ENCODE measurements at places on chromosomes 4 and X.

GRCh38 chrX:103556963-103557612 is 28.2 kb upstream of the TCEAL4 start:
- DNase-seq = no peak

DNA sequence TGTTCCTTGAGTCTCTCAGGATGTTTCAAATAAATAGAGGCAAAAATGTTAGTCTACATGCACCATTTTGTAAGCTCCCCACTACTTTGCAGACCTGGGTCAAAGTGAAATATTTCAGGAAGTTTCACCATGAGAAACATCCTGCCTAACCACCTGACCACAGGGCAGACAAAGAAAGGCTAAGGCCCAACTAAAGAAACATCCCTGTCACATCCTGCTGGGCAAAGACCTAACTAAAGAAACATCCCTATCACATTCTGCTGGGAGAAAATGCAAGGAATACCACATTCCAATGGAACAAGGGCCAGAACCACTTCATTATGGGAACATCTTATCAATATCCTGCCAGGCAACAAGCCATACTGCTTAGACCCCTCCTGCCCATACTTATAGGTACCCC is 1303.4 kb downstream of the TECRL start:
- DNase-seq = no peak

- no peak for DNase-seq
Observed at GRCh38 chr4:8156617-8157016, 2.0 kb downstream of the ABLIM2 start.

- DNase-seq = no peak
Observed at GRCh38 chr4:153205757-153206156, 1.5 kb downstream of the TRIM2 start.

GRCh38 chrX:136147976-136148375 is 643 bp downstream of the FHL1 start:
- no peak for DNase-seq

- no peak for DNase-seq
Observed at GRCh38 chrX:1300449-1300848, 31.8 kb downstream of the CSF2RA start.

DNA sequence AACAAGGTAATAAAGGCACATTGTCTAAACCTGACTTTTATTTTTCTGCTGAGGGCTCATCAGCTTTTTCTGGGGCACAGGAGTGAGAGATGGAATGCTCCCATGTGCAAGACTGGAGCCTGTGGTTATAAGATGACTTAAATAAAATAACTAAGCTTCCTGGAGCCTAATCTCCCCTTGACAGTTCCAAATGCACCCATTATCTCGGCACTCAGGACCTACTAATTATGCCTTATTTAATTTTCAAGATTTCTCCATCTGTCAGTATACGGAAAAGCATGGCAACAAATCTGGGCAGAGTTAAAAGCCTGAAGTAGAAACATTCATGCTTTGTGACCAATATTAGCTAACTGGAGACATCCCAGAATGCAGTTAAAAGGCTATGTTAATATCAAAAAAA is 416.7 kb upstream of the TEX13C start:
- DNase-seq = no peak

DNA sequence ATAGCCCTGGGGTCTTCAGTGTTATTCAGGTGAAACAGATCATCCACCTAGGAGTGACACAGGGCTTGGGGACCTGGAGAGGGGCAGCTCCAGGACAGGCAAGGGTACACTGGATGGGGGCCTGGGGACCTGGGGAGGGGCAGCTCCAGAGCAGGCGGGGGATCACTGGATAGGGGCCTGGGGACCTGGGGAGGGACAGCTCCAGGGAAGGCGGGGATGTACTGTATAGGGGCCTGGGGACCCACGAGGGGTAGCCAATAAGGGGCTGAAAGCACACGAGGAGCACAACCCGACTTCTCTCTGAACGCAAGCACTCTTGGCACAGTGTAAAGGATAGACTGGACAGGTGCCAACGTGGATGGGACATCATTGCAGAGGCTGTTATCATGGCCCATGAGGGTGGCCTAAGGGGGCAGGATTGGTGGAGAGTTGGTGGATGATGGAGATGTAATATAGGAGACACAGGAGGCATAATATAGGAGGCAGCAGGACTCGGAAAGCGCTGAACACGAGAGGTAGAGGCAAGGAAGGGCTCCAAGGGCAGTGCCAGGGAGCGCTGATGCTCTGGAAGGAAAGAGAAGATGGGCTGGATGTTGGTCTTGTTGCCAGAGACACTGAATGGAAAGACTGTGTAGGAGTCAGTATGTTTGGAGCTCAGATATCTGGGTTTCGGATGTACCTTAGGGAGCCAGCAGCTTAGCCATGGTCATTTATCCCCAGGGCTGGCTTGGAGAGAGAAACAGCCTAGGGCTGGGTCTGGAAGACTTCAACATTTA is 37.9 kb upstream of the FGFBP2 start:
- no peak for DNase-seq

DNA sequence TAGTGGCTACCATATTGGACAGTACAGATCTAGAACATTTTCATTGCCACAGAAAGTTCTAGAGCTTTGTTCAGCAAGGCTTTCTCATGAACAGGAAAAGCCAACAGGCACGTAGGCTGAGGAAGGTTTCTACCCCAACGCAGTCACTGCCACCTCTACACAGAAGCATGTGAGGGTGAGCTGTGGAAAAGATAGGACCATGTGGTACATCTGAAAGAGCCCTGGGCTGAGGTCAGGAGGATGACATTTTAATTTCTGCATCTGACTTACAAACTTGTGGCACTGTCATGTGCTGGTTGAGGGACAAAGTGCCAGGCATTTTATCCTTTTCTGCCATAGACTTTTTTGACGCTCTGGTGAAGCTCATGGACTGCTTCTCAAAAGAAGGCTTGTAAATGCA is 454.2 kb downstream of the BCOR start:
- no peak for DNase-seq

- DNase-seq = no peak
Observed at GRCh38 chrX:78130396-78130795, 9.1 kb downstream of the TAF9B start.

- DNase-seq = no peak
Observed at GRCh38 chr4:186190581-186191199, 677 bp upstream of the CYP4V2 start.

DNA sequence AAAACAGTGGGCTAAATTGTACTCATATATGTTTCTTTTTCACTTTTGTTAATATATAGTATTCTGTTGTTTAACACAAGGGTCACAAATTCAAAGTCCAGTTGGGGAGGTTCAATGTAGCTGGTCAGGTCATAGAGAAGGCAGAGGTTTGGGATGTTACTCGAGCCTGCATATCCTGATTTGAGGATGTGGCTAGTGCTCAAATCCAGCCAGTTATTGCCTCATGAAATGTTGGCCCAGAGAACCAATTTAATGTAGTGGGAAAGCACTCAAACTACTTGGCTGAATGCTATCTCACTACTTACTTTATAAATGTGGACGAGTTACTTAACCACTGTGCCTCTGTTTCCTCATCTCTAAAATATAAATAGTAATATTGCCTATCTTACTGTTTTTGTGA is 12.5 kb downstream of the USO1 start:
- no peak for DNase-seq

GRCh38 chr4:19736968-19737756 is 514.5 kb upstream of the SLIT2 start:
- DNase-seq = no peak

DNA sequence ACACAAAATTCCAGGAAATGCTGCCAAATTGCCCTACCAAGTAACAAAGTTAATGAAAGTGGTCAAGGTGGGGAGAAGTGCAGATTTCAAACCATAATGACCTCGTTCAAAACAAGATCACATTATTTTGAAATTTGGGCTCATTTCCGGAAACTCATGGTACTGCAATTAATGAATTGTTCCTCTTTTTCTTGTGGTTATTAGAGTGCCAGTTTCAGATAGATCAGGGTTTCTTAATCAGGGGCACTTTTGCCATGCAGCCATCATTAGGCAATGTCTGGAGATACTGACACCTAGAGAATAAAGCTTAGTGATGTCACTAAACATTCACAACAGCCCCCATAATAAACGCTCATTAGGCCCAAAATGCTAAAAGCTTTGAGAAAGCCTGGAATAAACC is 381.5 kb upstream of the GALNT7 start:
- no peak for DNase-seq

- no peak for DNase-seq
Observed at GRCh38 chr4:39390603-39391002, 16.1 kb upstream of the KLB start.

GRCh38 chrX:151419782-151420181 is 22.8 kb downstream of the VMA21 start:
- no peak for DNase-seq

DNA sequence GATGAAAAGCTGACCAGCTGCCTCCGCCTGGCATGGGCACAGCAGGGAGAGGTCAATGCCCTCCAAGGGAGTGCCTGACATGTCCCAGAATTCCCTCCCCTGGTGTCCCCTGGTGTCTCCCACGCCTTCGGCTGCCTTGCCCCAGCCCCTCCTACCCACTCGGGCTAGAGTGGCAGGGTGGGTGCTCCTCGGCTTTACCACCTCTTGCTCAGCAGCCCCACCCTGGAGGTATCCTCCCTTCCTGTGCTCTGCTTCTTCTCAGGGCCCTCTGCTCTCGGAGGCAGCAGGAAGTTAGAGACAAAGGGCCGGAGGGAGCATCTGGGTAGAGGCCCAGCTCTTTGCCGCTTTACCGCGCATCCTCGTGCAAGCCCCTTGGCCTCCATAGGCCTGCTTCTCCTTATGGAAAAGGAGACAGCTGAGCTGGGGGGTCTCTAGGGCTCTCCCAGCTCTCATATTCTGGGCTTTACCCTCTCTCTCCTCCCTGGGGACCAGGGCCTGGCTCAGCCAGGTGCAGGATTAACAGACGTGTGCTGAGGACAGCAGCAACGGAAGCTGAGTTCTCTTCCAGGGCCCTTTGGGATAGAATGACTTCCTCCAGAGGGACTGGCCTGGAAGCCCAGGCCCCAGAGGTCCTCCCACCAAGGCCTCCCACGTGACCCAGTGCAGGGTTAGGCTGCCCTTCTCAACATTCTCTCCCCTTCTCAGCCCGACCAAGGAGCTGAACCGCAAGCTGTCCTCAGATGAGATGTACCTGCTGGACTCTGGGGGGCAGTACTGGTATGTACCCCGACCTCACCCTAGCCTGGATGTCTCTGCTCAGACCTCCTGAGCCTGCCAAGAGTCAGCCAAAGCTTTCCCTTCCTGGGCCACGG is 17.2 kb downstream of the XPNPEP2 start:
- DNase-seq = no peak

DNA sequence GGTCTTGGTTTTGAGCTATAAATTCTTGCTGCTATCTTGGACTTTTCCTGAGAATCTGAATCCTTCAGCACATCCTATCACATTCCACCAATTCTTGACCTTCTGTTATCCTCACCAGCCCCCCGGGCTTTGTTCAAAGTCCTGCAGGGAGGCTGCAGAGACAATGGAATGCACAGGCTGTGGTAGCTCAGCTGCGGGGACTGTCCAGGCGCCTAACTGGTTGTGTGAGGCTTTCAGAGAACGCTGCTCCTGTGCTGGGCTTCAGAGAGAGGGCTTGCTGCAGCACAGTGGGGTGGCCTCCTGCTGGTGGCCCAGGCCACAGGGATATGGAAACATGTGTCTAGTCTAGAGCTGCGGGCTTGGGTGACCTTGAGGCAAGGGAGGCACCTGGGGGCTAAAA is 196.3 kb upstream of the GATB start:
- DNase-seq = no peak

DNA sequence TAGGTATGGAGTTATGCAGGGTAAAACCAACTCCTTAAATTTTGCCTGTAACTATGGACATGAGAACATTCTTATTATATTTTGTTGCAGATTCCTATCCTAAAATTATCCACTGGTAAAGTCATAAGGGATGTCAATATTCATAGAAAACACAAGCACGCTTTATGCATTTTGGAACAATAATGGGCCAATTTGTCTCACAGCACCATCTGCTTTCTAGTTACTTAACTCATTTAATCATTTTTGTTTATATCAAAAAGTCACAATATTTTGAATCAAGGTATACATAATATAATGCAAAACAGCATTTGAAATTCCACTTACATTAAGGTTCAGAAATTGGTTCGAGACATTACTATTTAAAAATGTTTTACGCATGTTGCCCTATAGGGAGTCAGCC is 203.0 kb downstream of the GABRG1 start:
- DNase-seq = no peak

GRCh38 chr4:100833906-100834305 is 316.1 kb upstream of the EMCN start:
- DNase-seq = no peak

- DNase-seq = no peak
Observed at GRCh38 chrX:123175366-123176122, 8.5 kb upstream of the GRIA3 start.

GRCh38 chr4:92528541-92528940 is 224.8 kb downstream of the GRID2 start:
- DNase-seq = no peak

GRCh38 chr4:123841447-123842121 is 445.0 kb downstream of the SPRY1 start:
- DNase-seq = no peak

GRCh38 chrX:15790769-15791290 is 546 bp downstream of the ZRSR2 start:
- peak; percentile 13 for DNase-seq

DNA sequence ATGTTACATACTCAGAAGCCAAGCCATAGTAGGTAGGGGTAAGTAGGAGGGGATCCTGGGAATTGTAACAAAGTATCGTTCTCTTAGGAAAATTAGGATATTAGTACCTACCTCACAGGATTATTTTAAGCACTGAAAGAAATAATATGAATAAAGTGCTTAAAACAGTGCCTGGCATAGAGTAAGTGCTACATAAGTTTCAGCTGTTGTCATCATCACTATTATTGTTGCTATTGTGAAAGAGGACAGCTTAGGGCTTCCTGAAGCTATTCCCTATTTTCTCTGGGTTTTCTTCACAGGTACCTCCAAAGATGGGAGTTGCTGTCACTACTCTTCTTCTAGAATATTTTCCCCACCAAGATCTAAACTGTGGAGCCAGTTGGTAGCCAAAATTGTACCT is 443.7 kb upstream of the FGF16 start:
- DNase-seq = no peak

DNA sequence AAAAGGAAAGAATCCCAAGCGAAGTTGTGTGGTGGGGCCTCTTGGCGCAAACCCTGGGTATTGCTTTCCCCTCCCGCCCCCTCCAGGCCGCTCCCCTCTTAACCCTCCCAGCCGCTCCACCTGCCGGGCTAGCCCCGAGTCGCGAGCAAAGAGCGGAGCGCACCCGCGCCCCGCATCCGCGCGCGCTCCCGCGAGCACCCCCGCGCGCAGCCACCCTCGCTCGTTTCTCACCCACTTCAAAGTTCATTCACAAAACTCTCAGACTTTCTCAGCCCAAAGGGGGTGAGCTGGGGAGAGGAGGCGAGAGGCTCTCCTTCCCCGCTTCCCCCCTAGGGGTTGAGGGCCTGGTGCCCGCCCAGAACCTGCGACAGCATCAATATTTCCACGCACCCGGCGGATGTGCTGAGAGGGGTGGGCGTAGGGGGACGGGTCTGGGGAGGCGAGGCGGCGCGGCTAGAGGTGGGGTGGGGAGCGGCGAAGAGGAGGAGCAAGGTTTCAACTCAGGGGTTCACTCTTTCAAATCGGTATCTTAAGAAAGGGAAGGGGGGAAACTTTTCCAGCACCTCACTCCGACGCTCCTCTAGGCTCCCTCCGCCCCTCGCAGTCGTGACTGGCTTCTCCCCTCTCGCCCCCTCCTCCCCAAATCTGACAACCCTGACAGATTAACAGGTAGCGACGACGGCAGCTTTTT is 1.8 kb downstream of the MAML3 start:
- no peak for DNase-seq

GRCh38 chrX:46325312-46325877 is 219.8 kb downstream of the ZNF674 start:
- no peak for DNase-seq

GRCh38 chr4:160375772-160376452 is 1273.0 kb downstream of the RAPGEF2 start:
- DNase-seq = no peak

All from GM12878 (cell line).